Panc1 (cell line): ENCODE measurements at places on chromosomes 3 and 15.

- no peak for DNase-seq
These were observed 125.6 kb downstream of the PLOD2 start for GRCh38 chr3:146035366-146035765.

GRCh38 chr15:85837011-85837433, 42.3 kb upstream of the KLHL25 start:
- peak; percentile 38 for DNase-seq

DNA sequence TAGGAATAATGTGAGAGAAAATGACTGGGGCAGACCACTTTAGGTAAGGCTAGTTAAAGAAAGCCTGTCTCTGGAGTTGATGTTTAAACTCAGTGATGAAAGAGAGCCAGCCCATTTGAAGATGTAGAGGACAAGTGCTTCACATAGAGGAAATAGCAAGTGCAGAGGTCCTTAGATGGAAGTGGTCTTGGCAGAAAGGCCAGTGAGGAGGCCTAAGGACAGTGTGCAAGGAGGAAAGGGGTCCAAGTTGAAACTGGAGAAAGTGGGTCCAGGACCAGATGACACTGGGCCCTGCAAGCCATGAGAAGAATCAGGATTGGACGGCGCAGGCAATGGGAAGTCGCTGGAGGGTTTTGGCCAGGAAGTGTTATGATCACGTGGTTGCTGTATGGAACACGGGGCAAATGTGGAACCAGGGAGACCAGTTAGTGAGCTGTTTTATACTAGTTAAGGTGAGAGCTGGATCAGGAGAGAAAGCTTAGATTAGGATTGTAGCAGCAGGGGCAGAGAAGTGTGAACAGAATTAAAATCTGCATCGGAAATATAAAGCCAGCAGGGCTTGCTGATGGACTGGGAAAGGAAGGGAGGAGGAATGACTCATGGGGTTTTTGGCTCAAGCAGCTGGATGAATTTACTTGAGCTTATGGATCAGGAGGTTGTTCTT, 48.0 kb upstream of the SCAANT1 start:
- DNase-seq = peak; percentile 67

DNA sequence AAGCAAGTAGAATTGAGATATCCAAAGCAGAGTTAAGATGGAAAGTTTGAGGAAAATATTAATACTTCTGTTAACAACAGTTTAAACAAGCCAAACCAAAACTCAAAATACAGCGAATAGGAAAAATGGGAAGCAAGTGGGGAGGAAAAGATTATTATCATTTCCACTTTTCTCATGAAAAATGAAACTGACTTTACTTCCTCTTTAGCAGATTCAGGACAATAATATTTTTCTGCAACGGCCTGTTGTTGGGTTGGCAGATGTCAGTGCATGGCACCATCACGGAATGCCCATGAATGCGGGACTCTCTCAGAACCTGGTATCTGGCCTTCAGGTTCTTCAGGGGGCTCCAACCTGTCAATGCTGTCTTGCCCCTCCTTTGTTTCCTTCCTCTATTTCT, 11.1 kb downstream of the ANKUB1 start:
- no peak for DNase-seq

GRCh38 chr3:124372775-124373174, 357.5 kb upstream of the UMPS start:
- no peak for DNase-seq

DNA sequence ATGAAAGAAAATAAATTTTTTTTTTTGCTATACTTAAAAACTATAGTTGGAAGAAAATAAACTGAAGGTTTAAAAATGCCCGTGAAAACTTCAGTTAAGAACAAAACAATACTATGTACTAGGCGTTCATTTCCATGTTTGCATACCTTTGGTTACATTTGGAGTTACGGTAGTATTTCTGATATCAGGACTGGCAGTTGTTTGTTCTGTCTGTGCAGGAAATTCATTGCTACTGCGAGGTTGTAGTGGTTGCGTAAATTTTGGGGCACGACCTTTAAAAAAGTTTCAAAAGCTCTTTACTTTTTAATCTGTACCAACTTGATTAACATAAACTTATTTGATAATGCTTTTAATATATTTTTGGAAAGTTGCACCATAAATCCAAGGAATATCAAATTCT, 47.9 kb downstream of the ST3GAL6 start:
- DNase-seq = no peak
